ENCODE measurements at places on chromosomes 7 and 10.

GRCh38 chr7:157690833-157691585 lies 354.2 kb downstream of the DNAJB6 start:
- DNase-seq: no peak

DNA sequence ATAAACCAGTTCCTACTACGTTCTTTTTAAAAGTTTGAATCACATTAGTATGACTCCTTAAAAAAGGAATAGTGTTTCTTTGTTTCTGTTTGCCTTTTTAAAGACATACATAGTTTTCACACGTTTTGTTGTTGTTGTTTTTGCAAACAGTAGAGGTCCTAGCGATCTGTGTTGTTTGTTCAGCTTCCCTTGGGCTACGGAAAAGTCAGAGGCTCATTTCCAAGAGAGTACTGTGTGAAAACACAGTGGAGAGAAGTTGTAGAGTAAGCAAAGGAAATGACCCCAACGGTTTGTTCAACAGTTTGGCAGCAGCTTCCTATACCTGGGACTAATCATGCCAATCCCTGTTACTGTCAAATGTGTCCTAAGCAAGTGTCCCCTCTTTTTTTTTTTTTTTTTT lies 87.1 kb upstream of the STEAP1 start:
- no peak for DNase-seq

GRCh38 chr10:99945263-99945662 lies 64.5 kb downstream of the DNMBP start:
- DNase-seq: no peak

DNA sequence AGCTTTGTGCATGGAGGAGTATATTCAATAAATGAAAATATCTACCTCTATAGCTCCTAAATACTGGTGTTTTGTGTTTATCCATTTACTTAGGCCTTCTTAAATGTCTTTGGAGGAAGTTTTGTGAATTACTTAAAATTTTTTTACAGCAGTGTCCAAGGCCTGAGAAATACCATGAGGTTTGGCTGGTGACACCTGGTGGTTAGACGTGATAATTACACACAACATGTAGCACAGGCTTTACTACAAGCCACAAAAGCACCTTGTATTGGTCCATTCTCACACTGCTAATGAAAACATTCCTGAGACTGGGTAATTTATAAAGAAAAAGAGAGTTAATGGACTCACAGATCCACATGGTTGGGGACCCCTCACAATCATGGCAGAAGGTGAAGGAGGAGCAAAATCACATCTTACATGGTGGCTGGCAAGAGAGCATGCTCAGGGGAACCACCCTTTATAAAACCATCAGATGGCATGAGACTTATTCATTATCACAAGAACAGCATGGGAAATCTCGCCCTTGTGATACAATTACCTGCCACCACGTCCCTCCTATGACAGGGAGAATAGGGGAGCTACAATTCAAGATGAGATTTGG lies 20.6 kb downstream of the HYAL4 start:
- no peak for DNase-seq

- no peak for DNase-seq
Observed at GRCh38 chr10:35234073-35234472, 102.2 kb upstream of the CCNY start.

GRCh38 chr7:45710271-45711160 lies 136.3 kb downstream of the ADCY1 start:
- no peak for DNase-seq

DNA sequence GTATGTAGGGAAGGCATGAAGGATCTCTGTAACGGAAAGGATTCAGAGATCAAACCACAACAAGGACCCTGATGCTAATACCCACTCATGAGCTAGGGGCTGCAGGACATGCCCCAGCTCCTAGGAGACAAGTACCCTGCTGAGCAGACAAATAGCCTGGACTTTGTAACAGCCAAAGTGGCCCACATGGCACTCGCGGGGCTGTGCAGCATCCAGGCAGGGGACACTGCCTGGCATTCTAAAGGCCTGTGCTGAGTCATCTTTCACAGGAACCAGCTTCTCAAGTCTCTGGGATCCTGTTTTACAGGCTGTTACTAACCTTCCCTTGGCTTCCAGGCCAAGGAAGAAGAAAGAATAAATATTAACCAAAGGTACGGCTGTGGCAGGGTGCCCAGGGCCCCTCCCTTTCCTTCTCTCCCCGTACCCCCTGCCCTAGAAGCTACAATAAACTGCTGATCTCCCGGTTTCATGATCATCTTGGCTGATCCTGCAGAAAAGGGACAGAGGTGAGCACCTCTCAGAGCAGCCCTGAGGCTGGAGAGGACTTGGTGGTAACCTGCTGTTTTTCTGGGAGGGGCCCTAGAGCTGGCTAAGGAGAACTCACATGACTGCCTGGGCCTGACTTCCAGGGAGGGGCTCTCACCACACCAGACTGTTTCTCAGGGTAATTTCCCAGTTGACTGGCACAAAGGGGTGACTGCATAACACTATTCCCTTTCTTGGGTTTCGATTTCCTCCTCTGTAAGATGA lies 4.2 kb upstream of the RPEL1 start:
- DNase-seq: no peak

DNA sequence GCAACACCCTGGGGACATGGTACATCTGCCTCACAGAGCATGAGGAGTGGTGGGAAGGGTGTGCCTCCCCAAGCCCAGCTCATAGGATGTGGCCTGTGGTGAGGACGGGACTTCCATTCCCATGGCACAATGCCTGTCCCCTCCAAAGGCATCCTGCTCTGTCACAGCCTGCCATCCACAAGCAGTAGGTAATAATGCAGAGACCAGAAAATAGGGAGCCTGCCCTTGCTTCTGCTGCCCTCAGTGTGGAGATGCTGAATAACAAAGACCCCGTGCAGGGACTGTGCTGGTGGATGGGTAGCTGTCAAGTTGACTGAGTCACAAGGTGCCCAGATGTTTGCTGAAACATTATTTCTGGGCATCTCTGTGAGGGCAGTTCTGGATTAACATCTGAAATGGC lies 199.9 kb upstream of the GRB10 start:
- DNase-seq: no peak

DNA sequence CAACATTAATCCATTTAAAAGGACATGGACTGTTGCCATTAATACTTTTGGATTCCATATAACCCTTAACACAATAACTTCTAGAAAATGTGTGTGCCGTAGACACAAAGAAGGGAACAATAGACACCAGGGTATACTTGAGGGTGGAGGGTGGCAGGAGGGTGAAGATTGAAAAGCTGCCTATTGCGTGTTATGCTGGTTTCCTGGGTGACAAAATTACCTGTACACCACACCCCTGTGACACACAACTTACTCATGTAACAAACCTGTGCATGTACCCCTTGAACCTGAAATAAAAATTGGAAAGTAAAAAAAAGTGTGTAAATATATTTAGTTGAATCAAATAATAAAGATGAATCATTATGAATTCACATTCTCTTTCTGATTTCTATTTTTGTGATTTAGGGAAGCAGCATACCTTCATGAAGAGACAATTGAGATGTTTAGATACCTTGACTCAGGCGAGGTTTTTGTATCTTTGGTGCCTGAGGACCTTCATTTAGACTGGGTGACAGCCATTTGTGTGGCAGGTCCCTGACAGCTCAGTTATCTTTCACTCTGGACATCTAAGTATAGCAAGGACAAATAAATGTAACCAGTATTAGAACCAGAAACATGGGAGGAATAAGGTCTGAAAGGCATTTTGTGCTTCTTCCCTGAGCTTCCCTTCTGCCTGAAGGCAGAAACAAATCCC lies 28.7 kb downstream of the GIMAP8 start:
- no peak for DNase-seq

GRCh38 chr10:79547973-79548372 lies 12.2 kb downstream of the SFTPA2 start:
- DNase-seq: no peak

DNA sequence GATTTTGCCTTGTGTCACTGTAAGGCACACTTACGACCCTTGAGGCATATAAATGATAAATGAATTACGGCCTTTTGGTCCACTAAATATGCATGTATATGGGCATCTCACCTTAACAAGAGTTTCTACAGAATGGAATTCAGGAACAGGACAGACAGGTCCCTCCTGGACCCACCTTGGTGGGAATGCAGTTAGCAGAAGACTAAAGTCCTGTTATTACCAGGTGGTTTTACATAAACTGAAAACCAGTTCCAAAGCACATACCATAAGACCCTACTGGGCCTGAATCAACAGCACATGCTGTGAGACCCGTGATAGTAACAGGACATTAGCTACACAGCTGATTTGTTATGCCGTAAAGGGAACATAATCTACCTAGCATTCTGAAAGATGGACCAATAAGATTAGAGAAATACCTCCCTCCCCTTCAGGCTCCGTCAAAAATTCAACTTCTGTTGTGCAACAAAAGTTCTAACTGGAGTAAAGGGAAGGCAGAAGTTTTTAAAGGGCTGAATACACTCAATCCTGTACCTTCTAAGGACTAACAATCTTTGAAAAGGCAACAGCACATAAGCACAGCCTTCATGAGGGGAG lies 24.0 kb downstream of the LAMB1 start:
- DNase-seq: no peak

- DNase-seq: no peak
Observed at GRCh38 chr10:132102071-132102716, 36.4 kb downstream of the JAKMIP3 start.

- DNase-seq: no peak
Observed at GRCh38 chr7:143285806-143286521, 1.2 kb downstream of the TMEM139 start.

DNA sequence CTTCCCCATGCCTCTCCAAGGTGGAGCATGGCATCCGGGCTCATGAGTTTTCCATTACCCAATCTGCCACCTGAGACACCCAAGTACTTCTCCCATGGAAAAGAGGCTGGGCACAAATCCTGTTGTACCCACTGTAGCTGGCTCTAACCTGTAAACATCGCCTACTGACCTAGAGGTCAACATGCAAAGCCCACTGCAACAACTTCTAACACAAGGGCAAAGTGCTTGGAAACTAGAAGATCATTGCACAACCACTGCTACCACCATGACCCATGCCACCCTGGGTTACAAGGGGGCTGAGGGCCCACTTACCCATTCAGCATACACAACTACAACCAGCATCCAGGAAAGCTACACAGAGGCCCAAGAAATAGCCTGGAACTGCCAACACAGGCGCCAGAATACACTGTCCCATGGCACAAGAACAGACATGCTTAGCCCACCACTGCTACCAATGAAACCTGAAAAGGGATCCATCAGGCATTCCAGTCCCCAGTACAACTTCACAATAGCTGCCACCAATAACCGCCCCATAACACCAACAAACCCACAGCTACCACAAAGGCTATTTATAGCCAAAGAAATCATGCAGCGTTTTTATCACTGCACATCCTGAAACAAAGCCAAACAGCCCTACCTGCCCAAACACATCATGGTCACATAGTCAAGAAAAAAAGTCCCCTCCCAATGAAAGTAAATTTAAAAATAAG lies 63.4 kb downstream of the RNF32 start:
- no peak for DNase-seq

- peak; percentile 44 for DNase-seq
Observed at GRCh38 chr10:30434273-30435072, 489 bp downstream of the MAP3K8 start.

DNA sequence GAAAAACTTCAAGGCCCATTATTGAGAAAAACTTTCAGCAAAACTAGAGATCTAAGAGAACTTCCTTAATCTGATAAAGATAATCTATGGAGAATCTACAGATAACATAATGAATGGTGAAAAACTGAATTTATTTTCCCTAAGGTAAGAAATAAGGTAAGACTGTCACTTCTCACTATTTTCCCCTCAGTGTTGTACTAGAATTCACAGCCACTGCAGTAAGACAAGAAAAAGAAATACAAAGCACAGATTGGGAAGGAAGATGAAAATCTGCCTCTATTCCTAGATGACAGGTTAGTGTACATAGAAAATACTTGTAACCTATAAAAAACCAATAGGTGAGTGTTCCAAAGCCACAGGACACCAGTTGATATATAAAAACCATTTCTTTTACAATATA lies 220.7 kb upstream of the SHH start:
- DNase-seq: no peak

GRCh38 chr10:116669080-116669479 lies 48.3 kb downstream of the PNLIPRP2 start:
- no peak for DNase-seq

DNA sequence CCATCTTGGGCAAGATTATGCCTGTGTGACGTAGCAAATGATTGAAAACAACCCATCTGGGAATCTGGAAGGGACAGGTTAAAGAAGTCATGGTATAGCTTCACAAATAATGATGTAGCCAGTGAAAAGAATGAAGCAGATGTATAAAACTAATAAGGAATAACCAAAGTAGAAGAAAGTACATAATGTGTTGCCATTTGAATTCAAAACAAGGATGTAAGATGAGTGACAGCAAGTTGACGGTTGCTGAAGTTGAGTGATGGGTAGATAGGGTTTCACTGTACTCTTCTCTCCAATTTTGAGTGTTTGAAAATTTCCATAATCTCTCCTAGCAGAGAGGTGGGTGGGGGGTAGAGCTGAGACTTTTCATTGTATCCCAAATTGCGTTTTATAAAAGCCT lies 133.6 kb downstream of the FANK1 start:
- no peak for DNase-seq

DNA sequence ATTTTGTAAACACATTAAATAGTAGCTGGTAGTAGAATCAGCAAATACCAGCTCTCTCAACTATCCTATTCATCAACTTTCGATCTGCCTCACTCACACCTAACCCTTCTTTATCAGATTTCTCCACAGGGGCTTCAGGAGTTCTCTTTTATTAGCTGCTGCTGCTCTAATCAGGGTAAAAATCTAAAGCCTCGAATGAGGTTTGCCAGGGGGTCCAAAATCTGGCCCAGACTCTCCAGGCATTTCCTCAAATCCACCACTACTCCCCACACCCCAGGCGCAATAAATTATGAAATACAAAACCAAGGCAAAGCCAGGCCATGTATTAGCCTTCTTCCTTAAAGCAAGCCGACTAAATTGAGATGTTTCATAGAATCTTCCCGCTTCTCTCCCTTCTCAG lies 2.3 kb downstream of the RNF216 start:
- no peak for DNase-seq

GRCh38 chr10:131519723-131520605 lies 208.4 kb upstream of the TCERG1L start:
- DNase-seq: no peak

GRCh38 chr7:70834424-70834823 lies 297.5 kb upstream of the GALNT17 start:
- DNase-seq: no peak

DNA sequence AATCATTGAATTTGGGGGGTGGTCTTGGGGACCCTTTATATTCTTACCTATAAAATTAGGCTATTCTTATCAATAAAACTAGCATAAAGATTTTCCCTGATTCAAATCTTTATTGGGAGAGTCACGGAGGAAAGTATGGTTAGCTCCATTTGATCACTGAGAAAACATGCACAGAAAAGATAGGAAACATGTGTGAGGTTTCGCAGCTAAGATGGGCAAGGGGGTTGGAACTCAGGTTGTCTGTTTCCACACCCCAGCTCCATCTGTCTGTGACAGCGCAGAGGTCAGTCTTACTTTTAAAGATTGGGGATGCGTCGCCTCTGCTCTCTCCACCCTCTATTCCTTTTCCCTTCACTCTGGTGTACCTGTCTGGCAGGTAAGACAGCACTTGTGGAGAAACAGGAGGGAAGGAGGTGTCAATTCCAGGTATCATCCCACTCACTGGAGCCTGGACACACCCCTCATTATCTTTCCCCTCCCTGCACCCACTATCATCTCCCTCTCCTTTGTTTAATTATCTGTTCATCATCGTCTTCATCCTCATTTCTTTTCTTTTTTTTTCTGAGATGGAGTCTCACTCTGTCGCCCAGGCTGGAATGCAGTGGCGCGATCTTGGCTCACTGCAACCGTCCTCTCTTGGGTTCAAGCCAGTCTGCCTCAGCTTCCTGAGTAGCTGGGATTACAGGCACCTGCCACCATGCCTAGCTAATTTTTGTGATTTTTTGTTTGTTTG lies 2.4 kb upstream of the DENND10 start:
- DNase-seq: no peak

Data from activated CD4-positive, alpha-beta T cell treated with anti-CD3 and anti-CD28 coated beads, Interleukin-2, amount 50 U/mL, for 4 hours (primary cell).